ENCODE measurements at places on chromosomes 1 and 21. TPM values are rescaled to one million over a fixed set of nuclear protein-coding genes. Genes with fewer than 3 reads are reported as not detected.

DNA sequence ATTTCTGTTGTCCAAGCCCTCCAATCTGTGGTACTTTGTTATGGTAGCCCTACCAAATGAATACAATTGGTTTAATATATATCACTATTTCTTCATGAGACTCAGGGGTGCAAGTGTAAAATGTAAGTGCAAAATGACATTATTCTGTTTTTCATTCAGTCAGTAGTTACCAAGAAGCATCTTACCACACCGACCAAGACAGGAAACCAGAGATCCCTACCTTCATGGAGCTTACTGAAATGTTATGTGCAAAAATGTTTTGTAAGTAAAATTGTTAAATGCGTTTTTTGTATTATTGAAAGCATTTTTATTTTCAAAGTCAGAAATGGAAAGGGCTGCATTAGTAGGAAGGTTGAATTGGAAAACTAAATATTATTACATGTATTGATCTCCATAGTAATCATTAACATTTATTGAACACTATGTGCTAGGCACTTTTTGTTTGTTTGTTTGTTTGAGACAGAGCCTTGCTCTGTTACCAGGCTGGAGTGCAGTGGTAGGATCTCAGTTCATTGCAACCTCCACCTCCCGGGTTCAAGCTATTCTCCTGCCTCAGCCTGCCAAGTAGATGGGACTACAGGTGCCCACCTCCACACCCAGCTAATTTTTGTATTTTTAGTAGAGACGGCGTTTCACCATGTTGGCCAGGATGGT, 166.8 kb downstream of the PTPRC start:
- no peak for DNase-seq

DNA sequence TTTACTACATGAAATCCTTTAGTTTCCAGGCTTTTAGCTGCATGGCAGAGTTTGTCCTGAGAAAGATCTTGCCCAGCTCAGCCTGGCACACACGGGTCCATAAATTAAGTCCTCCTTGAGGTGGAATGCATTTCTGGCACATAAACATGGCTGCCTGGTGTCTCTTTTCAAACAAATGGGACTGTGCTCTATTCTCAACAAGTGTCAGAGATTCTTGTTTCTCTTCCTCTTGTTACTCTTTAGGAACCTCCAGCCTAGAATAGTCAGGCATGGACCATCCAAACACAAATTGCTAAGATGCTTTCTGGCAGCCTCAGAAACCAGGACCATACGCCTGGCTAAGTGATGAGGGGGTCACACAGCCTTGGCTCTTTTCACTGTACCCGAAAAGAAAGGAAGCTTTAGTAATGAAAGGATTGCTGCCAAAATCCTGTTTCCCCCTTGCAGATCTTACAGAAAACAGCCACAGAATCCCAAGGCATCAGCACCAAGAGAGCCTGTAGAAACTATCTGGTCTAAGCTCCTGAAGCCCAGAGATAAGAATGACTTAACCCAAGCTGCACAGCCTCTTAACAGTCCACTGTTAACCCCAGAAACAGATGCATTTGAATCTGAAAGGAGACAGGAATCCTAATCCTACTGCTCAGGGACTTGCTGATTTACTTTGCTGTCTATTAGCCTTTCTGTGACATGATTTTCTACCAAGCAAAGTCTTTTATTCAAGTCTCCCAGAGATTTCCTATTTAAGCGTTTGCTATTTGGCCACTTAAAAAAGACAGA, 31.9 kb upstream of the NRDC start:
- DNase-seq, result no peak

Gene MMEL1
- not detected for total RNA-seq

Gene DRAXIN
- 2.4 TPM for total RNA-seq

Gene CELA2A
- not detected for total RNA-seq

Gene LRRC53
- total RNA-seq, result not detected

Gene RSBN1
- total RNA-seq, result 23.7 TPM

- DNase-seq, result peak; percentile 88
Measured at GRCh38 chr1:24413350-24414163, at the start of gene STPG1. STPG1 (minus strand) TSS chr1:24413782; CDS start chr1:24401388, 12,394 bp downstream.

Gene FMO1
- total RNA-seq, result 7.8 TPM

DNA sequence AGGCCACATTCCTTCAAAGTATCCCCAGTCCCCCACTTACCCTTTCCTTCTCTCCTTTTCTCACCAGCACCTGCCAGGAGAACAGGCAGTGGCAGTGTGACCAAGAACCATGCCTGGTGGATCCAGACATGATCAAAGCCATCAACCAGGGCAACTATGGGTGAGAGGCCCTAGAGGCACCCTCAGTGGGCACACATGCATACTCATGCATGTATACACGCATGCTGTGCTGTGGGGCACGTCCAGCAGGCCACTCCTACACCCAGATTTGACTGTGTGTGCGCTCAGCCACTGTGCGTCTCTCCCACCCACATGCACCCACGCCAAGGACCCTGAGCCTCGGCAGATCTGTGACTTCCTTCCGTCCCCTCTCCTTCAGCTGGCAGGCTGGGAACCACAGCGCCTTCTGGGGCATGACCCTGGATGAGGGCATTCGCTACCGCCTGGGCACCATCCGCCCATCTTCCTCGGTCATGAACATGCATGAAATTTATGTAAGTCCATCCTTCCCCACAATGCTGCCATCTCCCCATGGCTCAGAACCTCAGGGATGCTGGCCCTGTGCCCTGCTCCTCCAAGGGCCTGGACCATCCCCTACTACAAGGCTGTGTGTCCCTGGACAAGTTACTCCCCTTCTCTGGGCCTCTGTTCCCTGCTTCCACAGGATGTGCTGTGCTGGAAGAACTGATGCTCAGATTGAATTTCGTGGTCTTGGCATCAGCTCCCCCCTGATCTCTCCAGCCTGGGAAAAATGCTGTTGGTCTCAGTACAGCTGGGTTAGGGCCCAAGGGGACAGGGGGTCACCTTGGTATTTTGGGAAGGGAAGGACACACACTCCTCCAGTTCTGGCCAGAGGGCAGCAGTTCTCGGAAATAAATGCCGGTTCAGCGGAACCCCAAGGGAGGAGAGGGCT, 7.0 kb downstream of the TINAGL1 start:
- no peak for DNase-seq

- no peak for DNase-seq
Measured at GRCh38 chr1:156833603-156834002, 17.0 kb upstream of the SH2D2A start.

Gene GJC2
- total RNA-seq, result 2.0 TPM

DNA sequence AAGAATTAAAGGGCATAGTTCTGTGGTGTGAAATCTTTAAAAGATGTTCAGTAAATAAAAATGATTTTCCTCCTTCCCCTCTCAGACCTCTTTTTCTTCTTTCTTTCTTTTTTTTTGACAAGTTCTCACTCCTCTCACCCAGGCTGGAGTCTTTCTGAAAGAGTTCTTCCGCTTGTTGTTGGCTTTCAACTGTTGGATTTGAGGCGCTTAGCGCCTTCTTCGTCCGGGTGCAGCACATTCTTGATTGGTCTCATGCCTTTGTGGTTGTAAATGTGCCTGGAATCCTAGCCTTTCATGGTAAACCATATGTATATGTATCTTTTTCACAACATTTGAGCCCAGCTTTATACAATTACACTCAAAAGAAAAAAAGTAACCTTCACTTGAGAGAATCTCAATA, 980 bp upstream of the METTL18 start:
- DNase-seq, result no peak

DNA sequence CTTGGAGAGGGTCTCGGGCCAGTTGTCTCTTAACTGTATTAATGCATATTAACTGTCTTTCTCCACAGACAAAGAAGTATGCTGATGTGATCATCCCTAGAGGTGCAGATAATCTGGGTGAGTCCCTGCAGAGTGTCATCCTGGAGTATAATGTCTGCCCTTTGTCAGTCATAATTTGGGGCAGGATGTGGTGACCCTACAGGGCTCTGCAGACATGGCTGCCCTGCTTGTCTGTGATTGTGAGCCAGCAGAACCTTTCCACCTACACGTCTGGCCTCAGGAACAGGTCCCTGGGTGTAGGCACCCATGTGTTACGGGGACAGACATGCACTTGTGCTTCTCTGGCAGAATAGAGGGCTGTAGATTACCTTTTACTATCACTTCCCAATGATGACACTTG, 78.4 kb downstream of the UCK2 start:
- DNase-seq, result no peak

DNA sequence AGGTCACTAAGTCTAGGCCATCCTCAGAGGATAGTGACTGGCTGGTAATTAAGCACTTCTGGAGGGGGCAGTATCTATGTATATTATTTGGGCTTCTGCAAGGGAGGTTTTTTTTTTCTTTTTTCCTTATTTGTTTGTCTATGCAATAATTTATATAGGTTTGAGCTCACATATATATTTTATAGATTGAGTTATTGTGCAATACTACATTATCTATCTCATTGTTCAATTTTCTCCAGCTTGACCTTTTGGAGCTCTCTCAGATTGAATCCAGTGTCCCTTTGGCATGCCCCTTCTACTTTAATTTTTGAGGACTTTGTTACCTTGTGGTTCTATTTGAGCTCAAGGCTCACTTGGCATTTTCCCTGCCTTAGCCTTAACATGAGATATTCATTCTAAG, 852.1 kb downstream of the KCNT2 start:
- no peak for DNase-seq

Gene CTSS
- 31.6 TPM for total RNA-seq

Gene LCK
- not detected for total RNA-seq

- no peak for DNase-seq
Measured at GRCh38 chr1:88399690-88400089, 284.4 kb upstream of the PKN2 start.

DNA sequence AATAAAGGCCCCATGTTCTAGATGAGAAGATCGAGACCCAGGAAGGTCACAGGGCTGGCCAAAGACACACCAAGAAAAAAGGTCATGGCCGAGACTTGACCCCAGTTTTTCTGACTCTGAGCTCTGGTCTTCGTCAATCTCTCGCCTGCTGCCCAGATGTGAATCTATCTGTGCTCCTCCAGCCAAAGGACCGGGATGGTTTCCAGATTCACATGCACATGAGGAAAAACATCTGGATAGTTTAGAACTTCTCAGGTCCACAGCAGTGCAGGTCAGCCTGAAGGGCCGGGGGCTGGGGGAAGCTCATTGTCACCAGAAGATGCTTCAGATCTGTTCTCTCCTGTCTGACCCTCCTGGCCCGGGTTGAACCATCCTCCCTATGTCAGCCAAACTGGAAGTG, 49.0 kb downstream of the KCNN3 start:
- DNase-seq, result peak; percentile 68

DNA sequence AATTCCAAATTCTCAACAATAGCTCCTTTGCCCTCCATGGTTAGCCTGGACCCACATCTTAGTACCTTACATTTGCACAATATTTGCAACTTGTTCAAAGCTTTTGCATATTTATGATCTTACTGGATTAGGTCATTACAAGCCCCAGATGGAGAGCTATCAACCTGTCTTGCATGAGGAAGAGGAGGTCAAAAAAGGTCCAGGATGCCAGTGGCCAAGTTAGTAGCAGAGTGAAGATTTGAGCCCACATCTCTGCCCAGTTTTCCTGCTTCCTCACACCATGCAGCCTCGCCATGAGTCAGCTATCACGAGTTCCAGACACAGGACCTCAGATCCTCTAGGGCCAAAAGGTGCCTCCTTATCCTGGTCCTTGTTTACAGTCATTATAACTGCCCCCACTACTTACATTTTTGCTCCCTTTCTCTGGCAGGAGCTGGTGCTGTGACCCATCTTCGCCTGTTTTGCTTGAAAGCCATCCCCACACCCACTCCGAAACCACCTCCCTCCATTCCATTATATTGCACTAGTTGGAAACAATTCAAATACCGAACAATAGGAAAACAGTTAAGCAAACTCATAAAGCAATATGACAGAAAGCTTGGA, 5.0 kb upstream of the AHCYL1 start:
- peak; percentile 84 for DNase-seq

DNA sequence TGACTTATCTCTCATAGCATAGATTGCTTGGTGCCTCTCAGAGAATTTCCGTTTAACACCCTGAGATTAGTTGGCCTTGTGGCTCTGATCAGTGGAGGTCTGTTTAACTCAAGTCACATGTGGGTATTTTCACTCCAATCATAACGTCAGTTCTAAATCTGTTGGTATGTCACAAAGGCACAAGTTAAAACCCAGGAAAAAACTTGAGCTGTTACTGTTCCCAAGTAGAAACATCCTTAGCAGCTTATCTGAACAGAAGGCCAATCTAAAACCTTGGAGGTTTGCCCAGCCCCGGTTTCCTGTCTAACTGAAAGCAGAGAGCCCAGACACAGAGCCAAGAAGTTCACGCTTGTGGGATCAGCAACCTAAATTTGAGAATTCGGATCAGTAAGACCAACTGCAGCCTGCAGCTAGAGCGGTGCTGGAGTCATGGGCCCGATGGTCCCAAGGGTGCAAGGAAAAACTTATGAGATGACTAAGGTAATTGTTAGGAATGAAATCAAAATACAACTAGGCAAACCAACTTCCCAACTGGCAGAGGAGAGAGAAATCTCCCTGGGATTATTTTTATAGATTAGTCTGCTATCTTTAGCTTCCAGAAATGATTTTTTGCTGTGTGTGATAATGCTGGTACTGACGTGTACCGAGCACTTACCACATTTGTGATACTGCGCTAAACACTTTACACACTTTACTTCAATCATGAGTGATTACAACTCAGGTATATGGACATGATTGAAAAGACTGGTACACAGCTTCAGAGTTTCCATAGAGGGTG, 90.2 kb upstream of the C1orf21 start:
- DNase-seq, result peak; percentile 100

Gene NES
- 44.5 TPM for total RNA-seq

- peak; percentile 31 for DNase-seq
Measured at GRCh38 chr1:33634806-33635205, 162.4 kb downstream of the ZSCAN20 start.

DNA sequence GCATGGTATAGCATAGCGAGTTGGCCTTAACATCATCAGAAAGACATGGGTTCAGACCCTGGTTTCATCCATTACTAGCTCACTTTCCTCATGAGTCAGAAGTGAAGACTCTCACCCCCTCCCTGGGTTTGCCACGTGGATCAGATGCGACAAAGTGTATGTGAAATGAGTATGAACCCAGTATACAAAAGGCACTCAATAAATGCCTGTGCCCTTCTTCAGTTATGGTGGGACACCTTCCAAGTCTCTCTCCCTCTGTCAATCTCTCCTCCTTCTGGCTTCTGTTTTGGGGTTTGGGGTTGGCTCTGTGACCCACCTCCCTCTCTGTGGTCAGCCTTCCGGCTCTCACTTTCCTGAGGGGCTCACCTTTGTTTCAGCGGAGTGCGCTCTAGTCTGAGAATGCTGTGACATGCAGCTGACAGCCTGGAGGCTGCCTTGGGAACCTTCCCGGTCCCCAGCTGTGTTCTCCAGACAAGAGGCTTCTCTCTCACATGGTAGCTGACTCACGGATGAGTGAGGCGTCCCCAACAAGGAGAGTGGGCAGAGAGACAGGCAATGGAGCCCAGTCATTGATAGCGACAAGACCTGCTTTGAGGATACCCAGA, 155.0 kb upstream of the EDN2 start:
- no peak for DNase-seq

GRCh38 chr21:27213303-27213702, 246.4 kb upstream of the ADAMTS5 start:
- peak; percentile 66 for DNase-seq

Gene ZC3H11A
- 166 TPM for total RNA-seq

Gene ELAPOR1
- 0.45 TPM for total RNA-seq

All from fibroblast of the aortic adventitia (primary cell).